ENCODE measurements at places on chromosomes 2 and 18. TPM values are rescaled to one million over a fixed set of nuclear protein-coding genes. Genes with fewer than 3 reads are reported as not detected.
A peak's percentile ranks its signal among the peaks of the same experiment; 100 is the strongest.

YWHAQ gene
- total RNA-seq = 339 TPM

- DNase-seq = no peak
Observed at GRCh38 chr2:164899121-164899520, 56.2 kb downstream of the SLC38A11 start.

GRCh38 chr2:16537347-16537746 is 128.3 kb downstream of the CYRIA start:
- DNase-seq = no peak

DNA sequence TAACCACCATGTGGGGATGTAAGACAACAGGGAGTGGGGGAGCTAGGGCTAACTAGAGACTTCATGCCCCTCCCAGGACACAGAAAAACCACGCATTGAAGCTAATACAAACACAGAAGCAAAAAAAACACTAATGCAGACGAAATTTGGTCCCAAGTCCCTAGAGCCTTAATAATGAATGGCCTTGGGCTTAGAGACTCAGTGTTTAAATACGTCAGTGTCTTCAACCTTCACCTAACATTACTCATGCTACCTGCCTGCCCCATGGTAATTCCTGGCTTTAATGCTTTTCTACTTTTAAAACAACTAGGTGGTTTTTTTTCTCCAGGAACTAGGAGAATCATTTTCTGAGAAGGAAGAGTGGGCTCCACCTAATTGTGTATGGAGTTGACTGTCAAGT is 64.1 kb upstream of the ITSN2 start:
- no peak for DNase-seq

C1QL2 gene
- not detected for total RNA-seq

GRCh38 chr2:44120428-44120827 is 48.2 kb upstream of the PPM1B start:
- DNase-seq = peak; percentile 31

NLRC4 gene
- total RNA-seq = 0.16 TPM

DNA sequence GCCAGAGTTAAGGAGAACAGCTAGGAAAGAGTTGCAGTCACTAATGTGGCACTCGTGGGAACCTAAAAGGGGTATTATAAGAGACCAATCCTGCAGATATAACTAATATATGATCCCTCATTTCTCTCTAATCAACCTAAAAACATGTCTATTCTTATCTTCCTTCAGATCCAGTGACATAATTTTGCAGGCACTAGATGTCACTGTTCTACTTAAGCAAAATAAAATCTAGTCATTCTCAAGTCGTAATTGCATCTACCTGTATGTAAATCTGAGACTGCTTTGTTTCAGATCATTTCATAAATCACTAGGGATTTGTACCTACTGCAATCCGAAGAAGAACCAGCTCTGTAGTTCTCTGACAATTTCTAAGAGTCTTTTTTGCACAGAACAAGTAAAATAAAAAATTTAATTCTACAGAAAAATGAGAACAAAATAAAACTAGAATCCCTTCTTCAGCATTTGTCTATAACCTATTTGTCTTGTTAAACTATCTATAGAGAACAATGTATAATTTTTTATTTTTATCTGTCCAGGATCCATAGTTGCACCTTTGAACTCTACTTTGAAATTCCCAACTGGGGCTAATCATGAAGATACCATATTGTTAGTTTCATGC is 56.5 kb upstream of the ERBB4 start:
- no peak for DNase-seq

UGT1A4 gene
- total RNA-seq = not detected

DNA sequence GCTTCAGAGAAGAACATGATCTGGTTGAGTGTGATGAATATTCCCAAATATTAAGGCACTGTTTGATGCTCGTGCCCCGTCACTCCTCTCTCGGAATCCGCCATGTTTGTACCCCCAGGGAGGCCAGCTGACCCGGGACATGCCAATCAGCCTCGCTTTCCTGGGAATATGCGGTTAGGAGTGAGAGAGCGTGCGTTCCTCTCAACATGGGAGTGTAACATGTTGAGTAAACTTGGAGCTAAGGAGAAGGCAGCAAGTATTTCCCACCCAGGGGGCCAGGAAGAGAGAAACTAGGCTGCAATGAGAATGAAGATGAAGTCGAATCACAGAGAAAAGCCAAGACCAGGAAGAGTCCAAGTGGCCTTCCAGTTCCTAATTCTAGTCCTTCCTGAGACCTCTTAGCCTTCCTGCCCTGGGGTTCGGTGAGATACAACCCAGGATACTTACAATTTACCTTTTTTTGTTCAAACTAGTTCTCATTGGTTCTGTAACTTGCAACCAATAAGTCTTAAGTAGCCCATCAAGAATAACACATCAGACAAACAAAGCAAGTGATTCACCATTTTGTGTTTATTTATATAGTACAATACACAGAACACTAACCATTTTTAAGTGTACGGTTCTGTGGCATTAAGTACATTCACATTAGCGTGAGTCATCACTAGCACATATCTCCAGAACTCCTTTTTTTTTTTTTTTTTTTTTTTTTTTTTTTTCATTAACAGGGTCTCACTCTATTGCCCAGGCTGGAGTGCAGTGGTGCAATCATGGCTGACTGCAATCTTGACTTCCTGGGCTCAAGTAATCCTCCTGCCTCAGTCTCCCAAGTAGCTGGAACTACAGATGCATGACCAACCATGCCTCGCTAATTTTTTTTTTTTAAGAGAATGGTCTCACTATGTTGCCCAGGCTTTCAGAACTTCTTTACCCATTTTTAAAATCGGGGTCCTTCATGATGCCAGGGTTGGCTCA is 36.4 kb upstream of the SLC1A4 start:
- DNase-seq = no peak

- no peak for DNase-seq
Observed at GRCh38 chr18:30139631-30140287, 902.8 kb downstream of the DSC3 start.
